Left ventricle myocardium superior (tissue), 1 donor: ENCODE measurements at places on chromosomes 3 and 15. TPM values are rescaled to one million over a fixed set of nuclear protein-coding genes. Genes with fewer than 3 reads are reported as not detected.

DNA sequence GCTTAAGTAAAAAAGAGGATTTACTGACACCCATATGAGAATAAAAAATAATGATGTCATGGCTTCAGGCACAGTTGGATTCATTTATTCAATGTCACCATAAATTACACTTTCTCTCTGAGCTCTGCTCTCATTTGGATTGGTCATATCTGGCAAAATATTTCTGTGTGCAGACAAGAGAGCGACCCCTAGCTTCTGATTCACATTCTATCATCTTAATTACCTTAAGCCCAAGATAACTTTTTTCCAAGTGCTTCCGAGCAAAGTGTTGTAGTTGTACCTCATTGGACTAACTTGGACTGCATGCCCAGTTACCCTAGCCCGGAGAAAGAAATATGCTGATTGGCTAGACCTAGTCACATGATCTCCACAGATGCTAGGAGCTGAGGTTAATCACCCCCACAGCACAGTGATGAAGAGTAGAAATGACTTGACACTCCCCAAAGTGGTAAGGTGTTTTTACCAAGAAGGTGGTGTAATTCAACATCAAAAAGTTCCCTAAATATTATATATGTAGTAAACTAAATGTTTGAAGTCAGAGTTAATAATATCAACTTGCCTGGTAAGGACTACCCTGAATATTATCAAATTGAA, 552.2 kb upstream of the SUCLG2 start:
- no peak for DNase-seq

- no peak for DNase-seq
These were observed 219.8 kb downstream of the CTNNB1 start for GRCh38 chr3:41418961-41419691.

GRCh38 chr3:197186887-197187588, 111.4 kb downstream of the DLG1 start:
- DNase-seq, result no peak

Gene KCNMB3
- total RNA-seq, result 1.1 TPM

Gene DMXL2
- total RNA-seq, result 8.7 TPM

Gene P2RY1
- total RNA-seq, result 11.5 TPM

DNA sequence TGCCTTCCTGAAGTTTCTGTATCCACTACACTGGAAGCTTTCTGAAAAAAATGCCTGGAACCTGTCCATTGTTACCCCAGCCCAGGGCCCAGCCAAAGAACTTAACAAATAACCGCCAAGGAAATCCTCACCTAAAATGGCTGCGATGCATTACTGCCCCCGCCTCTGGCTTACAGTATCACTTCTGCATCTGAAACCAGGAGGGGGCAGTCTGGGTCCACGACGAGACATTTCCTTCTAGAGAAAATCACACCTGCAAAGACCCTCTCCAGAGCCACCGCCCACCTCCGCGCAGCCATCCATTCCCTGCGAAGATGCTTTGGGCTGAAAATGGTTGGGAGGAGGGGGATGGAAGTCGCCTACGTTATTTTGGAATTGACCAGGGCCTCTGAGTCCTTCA, 22.4 kb upstream of the CELF6 start:
- DNase-seq, result peak; percentile 31

- no peak for DNase-seq
These were observed 64.1 kb upstream of the MYO5C start for GRCh38 chr15:52359722-52360121.

- no peak for DNase-seq
These were observed 92.9 kb downstream of the THRB start for GRCh38 chr3:24401811-24402185.

GRCh38 chr3:100245927-100246326, 14.9 kb upstream of the TBC1D23 start:
- no peak for DNase-seq

DNA sequence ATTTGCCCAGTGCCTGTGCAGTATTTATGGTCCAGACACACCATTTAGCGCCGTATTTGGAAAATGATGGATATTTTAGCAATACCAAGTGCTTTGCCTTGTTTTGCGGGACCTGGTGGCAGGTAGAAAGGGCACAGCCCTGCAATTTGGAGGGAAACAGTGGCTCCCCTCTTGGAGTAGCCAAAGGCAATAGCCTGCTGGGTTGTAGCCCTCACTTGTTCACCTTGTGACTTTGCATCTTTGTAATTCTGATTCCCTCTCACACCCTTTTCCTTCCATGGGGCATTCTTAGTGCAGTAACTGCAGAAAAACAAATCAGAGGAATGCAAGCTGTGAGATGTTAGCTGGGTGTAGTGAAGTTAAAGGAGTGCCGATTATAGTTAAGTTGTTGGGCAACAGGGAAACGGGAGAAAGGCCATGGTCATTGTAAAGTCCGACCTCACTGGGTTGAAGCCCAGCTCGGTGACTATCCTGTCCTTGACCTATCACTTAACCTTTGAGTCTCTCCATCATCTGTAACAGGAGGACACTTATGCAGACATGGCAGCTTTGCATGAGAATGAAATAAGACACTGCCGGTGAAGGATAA, 131.0 kb upstream of the KLHL25 start:
- no peak for DNase-seq
